ENCODE measurements at places on chromosomes 4 and X.

GRCh38 chr4:118396881-118397622 is 44.2 kb upstream of the PRSS12 start:
- no peak for DNase-seq

- DNase-seq, result peak; percentile 39
Observed at GRCh38 chrX:118976599-118977340, 2.4 kb downstream of the LONRF3 start.

- DNase-seq, result no peak
Observed at GRCh38 chrX:8404926-8405325, 59.7 kb upstream of the VCX3B start.

- DNase-seq, result no peak
Observed at GRCh38 chrX:17527922-17528321, 152.9 kb downstream of the NHS start.

- DNase-seq, result no peak
Observed at GRCh38 chr4:113625902-113626301, 135.6 kb downstream of the CAMK2D start.

- no peak for DNase-seq
Observed at GRCh38 chr4:147157860-147158701, 212.4 kb upstream of the TTC29 start.

DNA sequence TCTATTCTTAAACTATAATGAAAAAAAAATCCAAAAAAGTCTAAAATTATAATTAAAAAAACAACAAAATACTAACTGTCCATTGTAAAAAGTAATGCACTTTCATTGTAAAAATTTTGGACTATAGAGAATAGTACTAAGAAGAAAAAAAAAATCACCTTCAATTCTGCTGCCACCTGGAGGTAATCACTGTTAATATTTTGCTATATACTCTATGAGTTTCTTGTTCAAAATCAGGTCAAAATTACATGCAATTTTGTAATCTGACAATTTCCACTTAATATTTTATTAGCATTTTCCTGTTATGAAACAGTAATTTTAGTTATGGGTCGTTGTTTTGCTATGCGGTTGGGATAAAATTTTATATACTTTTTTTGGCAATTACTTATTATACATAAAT is 62.0 kb downstream of the HTT start:
- no peak for DNase-seq
